ENCODE measurements at places on chromosomes 2 and 18.

DNA sequence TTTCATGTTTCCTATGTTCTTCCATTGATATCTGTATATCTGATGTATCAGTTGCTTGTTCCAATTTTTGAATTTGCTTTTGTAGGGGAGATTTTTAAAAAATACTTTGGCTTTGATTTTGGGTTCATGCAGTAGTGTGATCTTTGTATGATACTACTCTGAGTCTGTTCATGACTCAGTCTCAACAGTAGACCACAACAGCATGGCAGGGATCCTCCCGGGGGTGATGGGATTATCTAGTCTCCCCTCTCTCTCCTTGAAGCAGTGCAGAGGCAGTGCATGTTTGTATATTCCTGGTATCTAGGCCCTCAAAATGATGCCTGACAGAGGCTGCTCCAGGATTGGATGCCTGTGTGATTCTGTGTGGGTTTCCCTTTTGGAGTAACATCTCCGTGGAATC is 55.3 kb downstream of the G6PC2 start:
- DNase-seq, result no peak

DNA sequence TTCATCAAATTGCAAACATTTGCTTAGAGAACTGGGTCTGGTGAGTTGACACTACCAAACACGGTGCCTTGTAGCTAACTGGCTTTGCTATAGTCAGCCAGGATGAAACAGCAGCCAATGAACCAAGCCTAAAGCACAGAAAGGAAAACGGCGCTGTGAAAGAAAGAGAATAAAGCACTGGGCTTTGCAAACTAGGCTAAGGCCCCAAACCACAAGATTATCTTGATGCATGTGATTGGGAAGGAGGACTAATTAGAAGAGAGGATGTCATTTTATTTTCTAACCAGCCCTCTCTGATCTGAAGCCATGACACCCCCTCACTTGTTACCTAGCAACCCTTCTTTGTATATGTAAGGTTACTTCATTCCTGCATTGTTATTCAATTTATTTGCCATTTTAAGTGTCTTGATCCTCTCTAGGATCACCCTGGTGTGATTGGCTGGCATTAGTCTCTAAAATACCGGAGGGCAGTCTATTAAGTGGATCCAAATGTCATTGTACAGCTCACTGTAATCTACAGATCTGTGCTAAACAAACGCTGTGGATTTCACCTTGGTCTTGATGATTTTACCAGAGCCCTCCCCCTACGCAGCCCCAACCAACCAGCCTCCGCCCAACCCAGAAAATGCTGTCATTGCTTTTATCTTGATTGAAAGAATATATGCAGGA is 395.4 kb upstream of the ACVR2A start:
- DNase-seq, result no peak

GRCh38 chr18:46398005-46398404 is 259.0 kb downstream of the LOXHD1 start:
- no peak for DNase-seq

GRCh38 chr2:176427549-176427948 is 158.3 kb downstream of the MTX2 start:
- no peak for DNase-seq

DNA sequence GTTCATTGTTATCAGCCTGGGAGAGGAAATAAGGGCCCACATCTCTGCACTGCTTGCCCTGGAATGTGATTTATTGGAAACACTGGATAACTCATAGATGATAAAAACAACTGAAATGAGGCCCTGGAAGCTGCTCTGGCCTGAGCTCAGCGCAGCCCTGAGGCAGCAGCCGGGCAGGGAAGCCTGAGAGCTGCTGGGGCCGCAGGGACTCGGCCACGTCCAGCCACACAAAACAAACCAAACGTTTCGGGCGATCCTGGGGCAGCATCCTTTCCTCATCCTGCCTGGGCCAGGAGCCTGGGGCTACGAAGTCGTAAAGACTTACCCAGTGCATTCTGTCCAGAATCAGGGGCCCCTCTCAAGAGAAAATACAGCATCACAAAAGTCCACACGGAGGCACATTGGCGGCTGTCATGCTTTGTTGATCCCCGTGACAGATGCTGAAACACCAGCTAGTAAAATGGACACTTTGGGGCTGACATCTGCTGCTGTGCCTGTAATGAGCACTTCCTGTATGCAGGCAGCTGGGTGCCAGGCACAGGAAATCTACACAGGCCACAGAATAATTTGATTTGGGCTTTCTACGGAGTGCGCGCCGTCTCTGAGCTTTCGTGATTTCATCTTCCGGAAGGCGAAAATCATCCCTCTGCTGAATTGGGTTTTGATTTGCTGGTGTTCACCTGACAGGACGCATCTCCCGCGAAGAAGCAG is 250.6 kb downstream of the EIPR1 start:
- DNase-seq, result no peak

DNA sequence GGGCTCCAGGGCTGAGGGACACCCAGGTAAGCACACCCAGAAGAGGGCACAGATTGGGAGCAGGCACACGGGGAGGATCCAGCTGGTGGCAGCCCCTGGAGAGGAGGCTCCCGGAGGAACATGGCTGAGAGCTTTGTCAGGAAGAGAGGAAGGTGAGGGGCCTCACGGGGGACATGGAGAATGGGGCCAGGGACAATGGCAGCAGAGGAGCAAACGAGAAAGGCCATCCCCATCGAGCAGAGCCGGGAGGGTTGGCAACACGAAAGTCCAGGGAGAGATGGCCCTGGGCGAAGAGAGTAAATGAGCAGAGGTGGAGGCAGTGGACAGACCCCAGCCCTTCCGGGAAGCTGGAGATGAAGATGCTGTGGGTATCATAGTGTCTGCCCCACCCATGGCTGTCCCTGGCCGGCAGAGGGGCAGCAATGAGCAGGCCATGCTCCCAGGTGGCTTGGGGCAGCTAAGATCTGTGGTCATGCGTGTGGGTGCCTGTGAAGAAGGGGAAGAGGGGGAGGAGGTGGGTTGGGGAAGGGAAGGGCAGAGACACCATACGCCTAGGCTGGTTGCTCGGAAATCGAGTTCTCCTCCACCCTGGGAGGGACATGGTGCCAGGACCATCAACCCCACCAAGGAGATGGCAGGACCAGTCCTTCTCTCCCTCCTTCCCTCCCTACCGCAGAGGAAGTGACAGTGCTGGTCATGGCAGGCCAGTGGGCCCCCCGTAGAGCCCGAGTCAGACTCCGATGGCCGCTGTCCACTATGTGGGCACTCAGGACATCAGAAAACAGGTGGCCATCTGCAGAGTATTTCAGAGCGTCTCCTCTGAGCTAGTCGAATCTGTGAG is 191.7 kb downstream of the NDUFA10 start:
- no peak for DNase-seq

DNA sequence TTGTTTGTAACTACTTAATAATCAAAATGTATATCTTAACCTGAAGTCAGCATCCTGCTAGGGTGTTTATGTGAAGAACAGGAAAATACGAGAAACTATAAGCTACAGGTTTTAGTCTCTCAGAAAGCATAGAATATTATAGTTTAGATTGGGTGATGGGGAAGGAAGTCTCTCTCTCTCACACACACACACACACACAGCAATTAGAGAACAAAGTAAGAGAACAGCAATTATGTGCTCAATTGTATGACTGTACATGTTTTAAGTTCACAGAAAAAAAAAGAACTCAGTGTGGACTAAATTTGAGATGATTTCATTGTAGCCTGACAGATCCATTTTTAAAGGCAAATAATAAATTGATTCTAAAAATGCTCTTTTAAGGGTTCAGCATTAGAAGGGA is 94.3 kb upstream of the ZNF516 start:
- no peak for DNase-seq

DNA sequence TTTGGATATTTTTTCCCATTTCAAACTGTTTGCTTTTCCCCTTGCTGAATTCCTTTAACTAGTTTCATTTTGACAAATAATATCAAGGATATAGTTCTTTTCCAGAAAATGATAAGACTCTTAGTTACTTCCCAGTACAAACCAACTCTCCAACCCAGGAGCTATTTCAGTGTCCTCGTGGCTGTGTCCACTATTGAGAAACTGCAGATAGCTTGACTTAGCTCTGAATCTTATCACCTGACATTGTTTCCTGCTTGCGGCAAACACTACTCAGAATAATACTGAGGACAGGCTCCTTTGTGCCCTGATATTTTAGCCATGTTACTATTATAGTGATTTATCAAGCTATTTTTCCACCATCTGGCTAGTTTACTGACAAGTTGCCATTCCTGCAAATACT is 74.6 kb downstream of the KLF7 start:
- DNase-seq, result no peak

GRCh38 chr2:41886757-41887156 is 161.1 kb upstream of the PKDCC start:
- no peak for DNase-seq

GRCh38 chr2:230602562-230603230 is 109.9 kb upstream of the CAB39 start:
- DNase-seq, result peak; percentile 19

- DNase-seq, result no peak
Measured at GRCh38 chr2:238802957-238803356, 44.9 kb upstream of the TWIST2 start.

DNA sequence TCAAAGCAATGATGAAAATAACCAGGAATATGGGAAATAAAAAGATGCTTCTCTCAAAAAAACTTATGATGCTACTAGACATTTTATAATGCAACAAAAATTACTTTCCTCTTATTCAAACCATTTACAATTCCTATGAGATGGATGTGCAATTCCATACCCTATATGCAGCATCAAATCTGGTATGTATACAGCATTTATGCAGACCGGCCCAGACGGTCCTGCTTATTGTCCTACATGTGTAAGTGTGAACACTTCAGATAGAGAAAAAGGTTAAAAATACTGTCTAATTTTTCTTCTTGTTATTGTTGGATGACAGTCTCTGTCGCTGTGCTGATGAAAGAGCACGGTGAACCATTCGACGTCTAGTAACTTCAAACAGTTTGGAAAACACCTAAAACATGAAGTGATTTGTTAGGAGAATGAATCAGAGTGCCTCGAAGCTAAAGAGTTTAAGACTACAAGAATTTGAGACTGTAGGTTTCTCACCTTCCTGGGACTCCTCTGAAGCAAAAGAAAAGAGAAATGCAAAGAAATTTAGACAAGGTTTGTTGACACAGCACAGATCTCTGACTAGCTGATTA is 80.8 kb downstream of the ATL2 start:
- no peak for DNase-seq

Measured in stimulated activated CD4-positive, alpha-beta T cell treated with anti-CD3 and anti-CD28 coated beads, Interleukin-1b, Interleukin-23, amount 100 ng/mL, for 1 hour (primary cell).